ENCODE measurements at places on chromosomes 2 and 18.

- DNase-seq, result no peak
These were observed 110.7 kb downstream of the XRCC5 start for GRCh38 chr2:216219861-216220260.

GRCh38 chr2:111705239-111705638, 178.8 kb downstream of the ANAPC1 start:
- DNase-seq, result no peak

DNA sequence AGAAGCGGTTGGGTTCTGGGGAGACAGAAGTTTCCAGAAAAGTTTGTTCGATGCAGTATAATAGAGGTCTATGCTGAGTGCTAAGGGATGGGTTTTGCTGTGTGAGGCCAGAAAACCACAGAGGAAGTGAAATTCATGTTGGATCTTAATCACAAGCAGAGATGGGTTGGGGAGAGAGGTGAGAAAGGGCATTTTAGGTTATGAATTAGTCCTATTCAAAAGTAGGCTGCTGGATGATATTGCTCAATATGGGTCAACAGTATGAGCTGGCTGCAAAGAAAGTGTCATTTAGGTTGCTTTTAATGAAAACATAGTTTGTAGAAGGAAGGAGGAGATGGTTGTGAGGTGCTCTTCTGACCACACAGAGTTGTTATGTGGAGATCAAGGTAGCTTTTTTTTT, 118.8 kb upstream of the LHCGR start:
- DNase-seq, result no peak

GRCh38 chr2:200403814-200404213, 97.3 kb downstream of the SPATS2L start:
- no peak for DNase-seq

- DNase-seq, result no peak
These were observed 134.2 kb downstream of the PLCL1 start for GRCh38 chr2:197938555-197938954.

- no peak for DNase-seq
These were observed 2.1 kb downstream of the FBLN7 start for GRCh38 chr2:112140205-112140802.

DNA sequence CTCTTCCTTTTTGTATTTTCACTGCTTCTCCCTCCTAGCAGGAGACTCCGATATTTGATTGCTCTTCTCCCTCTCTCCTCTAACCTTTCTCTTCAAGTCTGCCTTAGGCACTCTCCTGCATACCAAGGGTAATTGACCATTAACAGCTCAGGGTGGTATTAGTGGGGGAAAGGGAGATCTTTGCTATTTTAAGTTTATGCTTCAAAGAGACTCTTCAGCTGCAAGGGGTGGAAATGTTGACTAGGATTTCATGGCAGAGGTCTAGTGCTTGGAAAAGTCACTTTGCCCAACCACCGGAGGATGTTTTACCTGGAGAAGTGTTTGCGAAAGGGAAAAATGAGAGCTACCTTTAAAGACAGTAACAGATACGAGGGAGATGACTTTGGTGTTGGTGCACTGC, 453.7 kb downstream of the SLC4A3 start:
- no peak for DNase-seq

DNA sequence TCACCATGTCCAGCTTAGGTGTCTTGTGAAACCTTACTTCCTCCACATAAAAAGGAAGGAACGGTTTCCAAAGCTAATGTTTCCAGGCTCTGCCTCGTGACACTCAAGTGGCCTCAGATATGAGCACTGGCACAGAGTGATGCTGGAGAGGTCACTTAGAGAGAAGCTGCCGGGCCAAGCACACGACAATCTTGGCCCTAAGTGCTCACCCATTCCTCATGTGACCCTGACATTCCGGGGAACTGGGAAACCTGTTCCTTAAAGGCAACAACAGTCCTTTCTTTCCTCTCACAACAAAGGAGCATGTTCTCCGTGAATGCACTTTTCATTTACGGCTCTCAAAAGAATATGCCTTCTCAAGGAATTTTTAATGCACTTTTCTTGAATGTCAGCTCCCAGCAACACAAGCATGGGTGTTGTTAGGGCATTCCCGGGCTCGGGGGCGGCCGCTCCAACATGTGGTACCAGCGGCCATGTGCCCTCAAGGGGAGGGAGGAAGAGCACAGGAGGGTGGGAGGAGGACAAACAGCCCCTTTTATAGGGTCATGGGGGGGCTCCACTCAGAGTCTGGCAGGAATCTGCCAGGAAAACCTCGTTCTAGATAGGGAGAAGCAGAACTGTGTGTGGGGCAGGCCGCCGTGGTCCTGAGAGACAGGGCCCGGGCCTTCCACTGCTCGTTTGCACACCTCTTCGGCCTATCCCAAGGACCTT, 118.6 kb downstream of the MBP start:
- no peak for DNase-seq

GRCh38 chr2:70920367-70920715, 15.4 kb upstream of the ATP6V1B1 start:
- no peak for DNase-seq

GRCh38 chr2:95029898-95030341, 4.4 kb downstream of the MAL start:
- no peak for DNase-seq

DNA sequence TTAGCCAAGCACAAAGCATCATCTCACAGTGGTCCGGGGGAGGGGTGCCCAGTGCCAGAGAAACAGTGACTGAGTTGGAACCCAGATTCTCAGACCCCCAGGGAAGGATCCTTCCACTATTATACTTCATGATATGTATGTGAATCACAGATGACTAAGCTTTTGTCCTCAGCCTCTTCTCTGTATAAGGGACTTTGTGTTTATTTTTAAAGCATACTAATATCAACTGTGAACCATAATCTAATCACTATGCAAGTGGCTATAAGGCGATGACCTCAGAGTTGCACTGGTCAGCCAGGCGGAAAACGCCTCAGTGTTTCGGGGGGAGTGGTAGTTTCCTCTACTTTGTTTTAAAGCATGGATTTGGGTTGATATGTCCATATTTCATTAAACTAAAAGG, 160.4 kb upstream of the TMEM200C start:
- DNase-seq, result no peak

Data from epithelial cell of prostate (primary cell).